ENCODE measurements at places on chromosomes 7 and 10.

GRCh38 chr10:184911-185310, 49.7 kb downstream of the ZMYND11 start:
- DNase-seq = no peak

- DNase-seq = no peak
Observed at GRCh38 chr10:85719408-85719807, 647.2 kb downstream of the GRID1 start.

GRCh38 chr7:3267966-3268690, 32.9 kb upstream of the SDK1 start:
- no peak for DNase-seq

GRCh38 chr7:155470686-155471638, 13.0 kb downstream of the EN2 start:
- no peak for DNase-seq

Measured in WTC11 (cell line).